ENCODE measurements at places on chromosomes 11 and 22.

DNA sequence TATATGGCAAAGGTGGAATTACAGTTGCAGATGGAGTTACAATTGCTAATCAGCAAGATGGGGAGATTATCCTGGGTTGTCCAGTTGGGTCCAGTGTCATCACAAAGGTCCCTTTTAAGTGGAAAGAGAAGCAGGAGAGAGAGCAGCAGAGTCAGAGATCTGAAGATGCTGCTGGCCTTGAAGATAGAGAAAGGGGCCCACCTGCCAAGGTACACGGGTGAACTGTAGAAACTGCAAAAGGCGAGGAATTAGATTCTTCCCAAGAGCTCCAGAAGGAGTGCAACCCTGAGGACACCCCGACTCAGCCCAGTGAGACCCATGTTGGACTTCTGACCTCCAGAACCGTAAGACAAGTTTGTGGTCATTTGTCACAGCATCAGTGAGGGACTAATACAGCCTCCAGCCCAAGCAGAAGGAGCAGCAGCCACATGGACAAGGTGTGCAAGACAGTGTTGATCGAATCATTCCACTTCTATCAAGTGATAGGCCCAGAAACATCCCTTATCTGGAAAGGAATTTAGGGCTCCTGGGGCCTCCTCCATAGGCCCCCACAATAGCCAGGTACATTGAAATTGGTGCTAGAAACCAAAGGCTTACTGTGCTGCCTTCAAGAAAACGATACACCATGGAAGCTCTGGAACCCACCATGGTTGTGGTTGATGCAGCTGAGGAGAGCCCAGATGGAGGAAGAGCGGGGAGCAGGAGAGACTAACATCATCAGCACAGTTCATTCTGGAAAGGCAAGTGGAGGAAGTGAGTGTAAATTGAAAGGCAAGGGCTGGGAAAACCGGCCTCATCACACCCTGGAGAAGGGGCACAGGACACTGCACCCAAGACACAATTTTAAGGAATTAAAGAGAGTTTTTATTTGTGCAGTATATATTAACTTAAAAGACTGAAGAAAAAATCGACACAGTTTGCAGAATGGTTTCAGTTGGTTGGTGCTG is 23.3 kb downstream of the SNAP29 start:
- no peak for DNase-seq

DNA sequence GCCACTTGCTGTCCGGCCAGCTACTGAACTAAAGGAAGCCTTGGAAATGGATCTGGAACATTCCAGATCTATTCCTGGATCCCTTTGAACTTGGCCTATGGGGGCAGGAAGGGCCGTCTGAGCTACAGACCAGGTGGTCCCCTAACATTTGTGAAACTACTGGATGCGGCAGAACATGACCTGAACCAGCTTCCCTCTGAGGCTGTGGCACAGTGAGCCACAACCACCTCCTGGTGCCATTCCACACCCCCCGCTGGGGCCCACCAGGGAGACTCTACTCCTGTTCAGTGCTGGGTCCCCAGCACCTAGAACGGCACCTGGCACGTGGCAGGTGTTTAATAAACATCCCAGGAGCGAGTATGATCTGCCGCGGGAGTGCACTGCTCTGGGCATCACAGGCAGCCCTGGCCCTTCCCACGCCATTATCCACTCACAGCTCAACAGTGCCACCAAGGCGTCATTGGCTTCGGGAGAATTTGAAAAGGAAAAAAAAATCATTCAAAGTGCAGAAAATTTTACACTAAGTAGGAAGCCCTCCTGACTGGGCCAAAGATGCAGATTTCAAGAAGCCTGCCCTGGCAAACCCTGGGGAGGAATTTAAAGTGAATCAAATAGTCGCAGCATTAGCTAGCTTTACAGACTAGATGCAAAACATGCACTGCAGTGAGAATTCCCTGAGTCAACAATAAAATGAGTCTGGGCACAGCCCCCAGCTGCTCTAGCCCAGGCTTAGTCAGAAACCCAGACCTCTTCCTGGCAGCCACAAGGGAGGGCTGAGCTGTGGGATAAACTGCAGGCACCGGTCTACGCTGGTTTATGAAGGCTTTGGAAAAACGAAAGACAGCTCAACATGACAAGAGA is 14.3 kb upstream of the EFCAB6 start:
- DNase-seq = no peak

GRCh38 chr22:27580311-27580897 is 221.2 kb downstream of the MN1 start:
- no peak for DNase-seq

GRCh38 chr11:121671283-121672168 is 218.8 kb upstream of the SORL1-AS1 start:
- no peak for DNase-seq

DNA sequence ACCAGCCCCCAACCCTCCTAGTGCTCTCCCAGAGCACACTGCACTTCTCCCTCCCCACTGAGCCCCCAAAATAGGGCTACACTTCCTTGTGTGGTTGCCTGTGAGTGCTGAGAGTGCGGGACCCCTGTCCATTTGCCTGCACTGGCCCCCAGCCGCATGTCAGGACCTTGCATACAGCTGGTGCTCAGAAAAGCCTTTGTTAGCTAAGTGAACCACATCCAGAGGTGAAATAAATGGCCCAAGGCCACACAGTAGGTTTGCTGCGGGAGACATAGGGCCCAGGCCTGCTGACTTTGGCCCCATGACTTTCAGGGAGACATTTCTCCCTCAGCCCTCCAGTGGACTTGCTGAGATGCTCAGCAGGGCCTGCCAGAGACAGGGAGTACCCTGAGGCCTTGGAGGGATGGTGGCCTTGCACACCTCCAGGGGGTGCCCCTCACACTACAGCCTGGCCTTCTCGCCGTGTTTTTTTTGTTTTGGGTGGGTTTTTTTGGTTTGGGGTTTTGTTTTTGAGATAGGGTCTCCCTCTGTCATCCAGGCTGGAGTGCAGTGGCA is 10.2 kb downstream of the SSTR3 start:
- no peak for DNase-seq

GRCh38 chr22:50215297-50216054 is 14.7 kb downstream of the SELENOO start:
- DNase-seq = no peak

- DNase-seq = no peak
Observed at GRCh38 chr11:40295466-40295865, 1164.0 kb downstream of the LRRC4C start.

DNA sequence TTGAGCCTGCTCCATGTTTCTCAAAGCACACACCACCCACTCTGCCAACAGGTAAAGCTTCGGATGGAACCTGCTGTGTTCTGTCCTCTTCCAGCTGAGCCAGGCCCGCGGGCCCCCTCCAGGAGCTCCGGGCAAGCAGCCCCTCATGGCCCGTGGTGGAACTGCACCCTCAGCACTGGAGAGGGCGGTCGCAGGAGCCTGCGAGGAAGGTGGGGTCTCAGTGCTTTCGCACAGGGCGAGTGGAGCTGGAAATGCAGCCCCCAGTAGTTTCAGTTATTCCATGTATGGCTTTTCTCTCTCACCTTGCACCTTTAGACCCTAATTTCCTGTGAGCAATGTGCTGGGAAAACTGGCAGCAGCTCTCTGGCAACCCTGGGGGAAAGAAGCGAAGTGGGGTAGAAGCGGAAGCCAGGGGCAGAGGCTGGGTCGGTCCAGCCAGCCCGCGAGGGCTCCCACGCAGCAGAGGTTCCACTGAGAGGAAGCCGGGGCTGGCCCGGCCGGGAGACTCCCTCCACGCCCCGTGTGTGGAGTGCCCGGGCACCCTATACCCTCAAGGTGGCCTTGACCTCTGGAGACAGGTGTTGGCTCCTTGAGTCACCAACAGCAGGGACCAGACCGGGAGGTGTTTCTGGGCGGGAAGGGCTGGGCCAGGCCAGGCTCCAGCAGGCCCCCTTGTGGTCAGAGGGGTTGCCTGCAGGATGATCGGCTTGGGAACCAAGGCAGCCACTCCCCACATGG is 119.9 kb upstream of the TMEM45B start:
- peak; percentile 66 for DNase-seq

GRCh38 chr22:20013382-20013871 is 3.2 kb downstream of the ARVCF start:
- no peak for DNase-seq

DNA sequence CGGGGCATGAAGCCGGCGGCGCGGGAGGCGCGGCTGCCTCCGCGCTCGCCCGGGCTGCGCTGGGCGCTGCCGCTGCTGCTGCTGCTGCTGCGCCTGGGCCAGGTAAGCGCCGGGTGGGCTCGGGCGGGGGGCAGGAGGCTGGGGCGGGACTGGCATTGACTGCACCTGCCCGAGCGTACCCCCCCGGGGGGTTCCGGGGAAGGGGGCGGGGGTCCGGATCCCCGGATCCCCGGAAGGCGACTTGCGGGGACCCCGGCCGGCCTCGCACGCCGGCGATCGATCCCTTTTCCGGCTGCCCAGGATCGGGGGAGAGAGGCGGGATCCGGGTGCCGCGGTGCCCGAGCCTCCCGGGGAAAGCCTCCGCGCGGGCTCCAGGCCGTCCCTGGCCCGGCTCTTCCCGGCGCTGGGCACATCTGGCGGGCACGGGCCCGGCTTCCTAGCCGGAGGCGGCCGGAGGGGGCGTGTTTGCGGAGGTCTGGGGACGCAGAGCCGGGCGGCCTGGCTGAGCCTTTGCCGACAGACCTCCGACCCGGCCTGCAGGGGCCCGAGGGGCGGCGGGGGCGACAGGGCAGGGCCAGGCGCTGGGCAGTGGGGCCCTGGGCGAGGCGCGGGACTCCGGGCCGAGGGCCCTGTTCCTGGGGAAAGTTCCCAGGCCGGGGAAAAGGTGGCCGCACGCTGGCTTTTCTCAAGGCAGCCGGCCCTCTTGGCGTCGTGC is 705 bp downstream of the PTPRJ start:
- DNase-seq = no peak

GRCh38 chr22:45931042-45931441 is 45.9 kb downstream of the WNT7B start:
- no peak for DNase-seq

- DNase-seq = peak; percentile 22
Observed at GRCh38 chr11:73760135-73760678, 667 bp downstream of the RAB6A start.

DNA sequence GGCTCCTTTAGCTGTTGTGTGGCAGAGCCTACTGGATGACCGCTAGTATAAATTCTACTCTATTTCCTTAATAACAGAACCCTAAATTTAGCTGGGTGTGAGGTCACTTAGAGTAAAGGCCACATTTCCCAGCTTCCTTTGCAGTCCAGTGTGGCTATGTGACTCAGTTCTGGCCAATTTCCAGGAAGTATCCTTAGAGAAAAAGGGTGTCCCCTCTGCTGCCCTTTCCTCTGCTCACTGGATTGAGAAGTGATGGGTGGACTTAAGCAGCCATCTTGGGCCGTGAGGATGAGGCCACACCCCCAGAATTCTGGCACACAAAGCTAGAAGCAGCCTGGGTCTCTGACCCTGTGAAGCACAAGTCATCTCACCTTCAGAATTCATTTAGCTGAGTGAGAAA is 11.7 kb upstream of the RASD2 start:
- DNase-seq = no peak

- DNase-seq = no peak
Observed at GRCh38 chr11:4697585-4697984, at the start of gene OR51E2. Gene OR51E2, minus strand, starts transcription at chr11:4697853. Its CDS starts 15,142 bp downstream, at chr11:4682711.

GRCh38 chr22:33438273-33438672 is 380.1 kb upstream of the SYN3 start:
- DNase-seq = no peak

DNA sequence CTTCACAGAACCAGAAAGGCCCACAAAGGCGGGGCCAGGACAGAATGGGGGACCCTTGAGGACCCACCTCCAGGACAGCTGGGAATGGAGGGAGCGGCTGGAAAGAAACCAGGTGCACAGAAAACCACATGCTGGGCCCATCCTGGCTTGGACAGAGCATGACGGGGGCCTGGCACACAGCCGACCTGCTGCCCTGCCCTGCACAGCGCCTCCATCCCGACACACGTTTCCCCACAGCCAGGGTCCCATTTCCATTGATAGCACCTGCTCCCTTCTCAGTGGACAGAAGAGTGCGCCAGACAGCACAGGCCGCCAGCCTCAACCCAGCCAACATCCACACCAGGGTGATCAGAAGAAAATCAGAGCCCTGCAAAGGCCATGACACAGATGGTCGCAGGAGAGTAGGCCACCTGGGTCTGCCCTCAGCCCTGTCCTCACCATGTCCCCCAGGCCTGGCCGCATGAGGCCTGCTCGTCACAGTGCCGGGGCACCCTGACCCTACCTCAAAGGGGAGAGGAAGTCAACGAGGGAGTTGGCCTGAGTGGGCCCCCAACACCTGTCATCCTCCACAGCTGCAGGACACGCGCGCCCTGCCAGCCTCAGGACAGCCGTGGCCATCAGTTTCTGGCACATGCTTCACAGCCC is 28.1 kb downstream of the BRD1 start:
- no peak for DNase-seq

DNA sequence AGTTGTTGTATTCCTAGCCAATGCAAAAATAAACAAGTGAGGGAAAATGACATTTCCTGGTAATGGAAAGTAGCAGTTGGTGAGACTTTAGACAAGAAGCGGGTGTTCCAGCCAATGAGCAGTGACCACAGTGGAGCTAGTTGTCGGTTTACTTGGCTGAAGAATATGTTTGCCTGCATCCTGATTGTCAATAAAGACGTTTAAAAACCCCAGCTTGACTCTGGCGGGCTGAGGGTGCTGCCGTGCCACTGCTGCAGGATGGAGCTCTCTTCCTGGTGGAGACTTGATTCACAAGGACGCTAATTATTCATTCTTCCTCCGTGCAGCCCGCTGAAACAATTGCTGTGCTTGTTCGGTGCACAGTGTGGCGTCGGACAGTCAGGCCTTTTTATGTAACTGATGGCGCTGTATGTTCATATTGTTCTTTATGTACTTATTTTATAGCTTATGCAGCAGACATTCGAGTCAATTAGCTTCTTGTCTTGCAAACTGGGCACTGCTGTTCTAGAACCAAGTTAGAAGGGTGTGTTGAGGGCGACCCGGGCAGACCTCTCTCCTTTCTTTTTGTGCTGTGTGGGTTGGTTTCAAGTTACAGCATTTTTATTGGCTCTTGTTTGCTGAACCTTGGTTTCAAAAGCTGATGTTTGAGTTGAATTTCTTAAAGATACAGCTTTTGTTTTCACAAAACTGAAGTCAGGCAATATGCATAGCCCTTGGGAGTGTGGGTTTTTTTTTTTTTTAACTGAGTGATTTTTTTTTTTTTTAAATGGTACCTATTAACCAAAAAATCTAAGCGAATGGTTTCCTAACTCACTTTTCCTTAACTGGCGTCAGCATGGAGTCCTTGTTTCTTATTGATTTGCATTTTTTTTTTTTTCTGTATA is 153.9 kb downstream of the TEAD1 start:
- DNase-seq = no peak

GRCh38 chr11:117519590-117519989 is 191.9 kb downstream of the CEP164 start:
- no peak for DNase-seq

GRCh38 chr11:128888034-128888985 is 2.8 kb upstream of the KCNJ5 start:
- no peak for DNase-seq

- no peak for DNase-seq
Observed at GRCh38 chr11:113179181-113179704, 135.1 kb upstream of the TTC12 start.

DNA sequence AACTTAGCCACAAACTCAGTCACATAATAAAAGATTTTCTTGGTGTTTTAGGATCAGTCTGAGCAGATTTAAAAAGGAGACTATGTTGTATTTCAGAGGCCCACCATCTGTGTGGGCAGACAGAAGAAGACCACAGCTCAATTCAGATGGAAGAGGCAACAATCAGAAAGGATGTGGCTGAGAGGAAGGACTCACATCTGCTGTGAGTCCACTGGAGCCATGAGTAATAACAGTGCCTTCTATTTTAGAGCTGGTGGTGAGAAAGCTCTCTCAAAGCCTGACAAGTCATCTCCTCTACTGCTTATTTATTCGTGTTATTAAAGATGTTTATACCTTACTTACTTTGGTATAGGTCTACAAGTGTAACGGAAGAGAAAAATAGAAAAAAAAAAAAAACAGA is 357.2 kb downstream of the OPCML start:
- no peak for DNase-seq

GRCh38 chr11:19290356-19290755 is 49.6 kb upstream of the E2F8 start:
- no peak for DNase-seq
